ENCODE measurements at places on chromosomes 7 and 10.

DNA sequence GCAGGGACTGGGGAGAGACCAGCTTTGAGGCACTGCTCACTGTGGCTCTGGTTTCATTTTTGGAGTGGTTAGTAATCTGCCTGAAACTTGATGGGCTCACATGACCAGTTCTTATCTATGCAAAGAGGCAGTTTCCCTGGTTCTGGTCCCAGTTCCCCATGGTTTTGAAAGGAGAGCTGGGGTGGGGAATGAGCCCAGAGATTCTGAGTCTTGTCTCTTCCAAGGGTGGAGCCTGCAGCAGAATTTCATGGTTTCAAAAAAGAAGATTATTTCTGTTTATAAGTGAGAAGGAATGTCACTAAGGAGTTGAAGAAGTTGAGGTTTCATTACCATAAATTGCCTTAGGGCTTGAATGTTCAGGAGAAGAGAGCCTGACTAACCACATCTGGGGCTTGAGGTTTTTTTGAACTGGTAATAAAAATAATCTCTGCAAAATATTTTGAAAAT, 190.2 kb upstream of the HABP2 start:
- no peak for DNase-seq

DNA sequence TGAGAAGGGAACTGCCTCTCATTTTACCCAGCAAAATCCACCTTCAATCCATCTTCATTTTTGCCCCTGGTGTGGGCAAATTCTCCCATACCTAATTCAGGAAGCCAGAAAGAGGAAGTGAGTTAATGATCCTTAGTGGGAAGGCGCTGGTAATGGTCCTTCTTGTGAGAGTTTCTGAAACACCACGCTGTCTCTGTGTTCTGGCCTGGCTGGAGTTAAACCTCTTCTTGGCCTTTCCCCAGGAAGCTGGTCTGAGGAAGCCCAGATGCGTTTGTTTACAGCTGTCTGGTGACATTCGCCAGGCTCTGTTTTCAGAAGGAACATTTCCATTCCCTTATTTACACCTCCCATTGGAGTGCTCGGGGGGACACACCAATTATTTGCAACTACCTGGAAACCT, 24.3 kb downstream of the HTRA1 start:
- no peak for DNase-seq

- peak; percentile 28 for DNase-seq
These were observed 3.3 kb downstream of the PLXDC2 start for GRCh38 chr10:19819419-19820033.

- DNase-seq, result peak; percentile 14
These were observed 83.2 kb downstream of the GATA3 start for GRCh38 chr10:8137726-8138125.

- DNase-seq, result no peak
These were observed 298.8 kb upstream of the C7orf33 start for GRCh38 chr7:148291799-148292198.

GRCh38 chr10:21604651-21605050, 70.6 kb downstream of the MLLT10 start:
- DNase-seq, result no peak

GRCh38 chr10:131975796-131976195, 5.9 kb downstream of the BNIP3 start:
- DNase-seq, result no peak

GRCh38 chr10:121990015-121990677, 1.2 kb downstream of the TACC2 start:
- no peak for DNase-seq

DNA sequence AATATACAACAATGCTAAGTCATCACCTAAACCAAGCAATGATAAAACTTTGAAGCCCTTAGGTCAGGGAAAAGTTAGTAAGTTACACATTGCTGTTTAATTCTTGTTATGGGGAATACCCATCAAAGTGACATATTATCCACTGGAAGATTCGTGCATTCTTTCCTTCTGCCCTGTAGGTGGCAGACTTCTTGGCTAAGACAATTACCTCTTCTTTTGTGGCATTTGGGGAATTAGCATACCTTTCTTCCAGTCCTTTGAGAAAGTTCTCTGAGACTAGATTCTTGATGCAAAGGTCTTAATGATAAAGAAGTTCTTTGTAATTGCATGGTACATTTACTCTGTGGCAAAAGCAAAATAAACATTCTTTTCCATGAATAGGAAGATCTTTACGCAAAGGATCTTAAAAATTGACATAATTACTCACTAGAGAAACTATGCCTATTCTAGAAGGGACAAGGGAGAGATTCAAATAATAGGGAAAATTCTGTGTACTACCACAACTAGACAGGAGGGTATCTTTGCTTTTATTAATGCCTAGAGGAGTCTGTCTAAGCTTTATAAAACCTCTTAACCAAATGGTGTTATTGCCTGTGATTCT, 395.9 kb downstream of the GRM8 start:
- no peak for DNase-seq

- DNase-seq, result no peak
These were observed 4.5 kb downstream of the PTER start for GRCh38 chr10:16441173-16441840.

- DNase-seq, result peak; percentile 12
These were observed 33.7 kb downstream of the SCRN1 start for GRCh38 chr7:29955799-29956486.

DNA sequence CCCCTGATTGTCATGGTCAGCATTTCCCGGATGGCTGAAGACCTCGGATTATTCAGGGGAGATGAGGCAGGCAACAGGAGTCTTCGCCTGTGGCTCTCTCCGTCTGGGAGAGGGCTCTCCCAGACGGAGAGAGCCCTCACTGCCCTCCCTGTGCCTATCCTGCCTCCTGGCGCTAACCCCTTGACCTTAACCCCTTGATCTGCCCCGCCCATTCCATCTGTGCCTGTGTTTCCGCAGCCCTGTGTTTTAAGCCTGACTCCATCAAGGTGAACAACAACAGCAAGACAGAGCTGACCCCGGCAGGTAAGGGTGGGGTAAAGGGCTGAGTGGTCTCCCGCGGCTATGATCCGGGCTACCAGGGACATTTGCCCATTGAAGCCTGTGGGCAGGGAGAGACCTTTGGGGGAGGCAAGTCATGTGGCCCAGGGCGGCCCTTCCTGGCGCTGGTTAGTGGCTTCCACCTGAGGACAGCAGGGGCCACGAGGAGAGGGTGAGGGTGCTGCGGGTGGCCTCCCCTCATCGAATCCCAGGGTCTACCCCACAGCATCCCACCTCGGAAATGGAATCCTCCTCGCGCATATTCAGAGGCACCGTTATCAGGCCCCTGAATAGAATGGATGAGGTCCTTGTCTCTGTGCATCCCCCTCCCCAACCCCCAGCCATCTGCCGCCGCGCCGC, 4.2 kb upstream of the MUC12 start:
- DNase-seq, result no peak

DNA sequence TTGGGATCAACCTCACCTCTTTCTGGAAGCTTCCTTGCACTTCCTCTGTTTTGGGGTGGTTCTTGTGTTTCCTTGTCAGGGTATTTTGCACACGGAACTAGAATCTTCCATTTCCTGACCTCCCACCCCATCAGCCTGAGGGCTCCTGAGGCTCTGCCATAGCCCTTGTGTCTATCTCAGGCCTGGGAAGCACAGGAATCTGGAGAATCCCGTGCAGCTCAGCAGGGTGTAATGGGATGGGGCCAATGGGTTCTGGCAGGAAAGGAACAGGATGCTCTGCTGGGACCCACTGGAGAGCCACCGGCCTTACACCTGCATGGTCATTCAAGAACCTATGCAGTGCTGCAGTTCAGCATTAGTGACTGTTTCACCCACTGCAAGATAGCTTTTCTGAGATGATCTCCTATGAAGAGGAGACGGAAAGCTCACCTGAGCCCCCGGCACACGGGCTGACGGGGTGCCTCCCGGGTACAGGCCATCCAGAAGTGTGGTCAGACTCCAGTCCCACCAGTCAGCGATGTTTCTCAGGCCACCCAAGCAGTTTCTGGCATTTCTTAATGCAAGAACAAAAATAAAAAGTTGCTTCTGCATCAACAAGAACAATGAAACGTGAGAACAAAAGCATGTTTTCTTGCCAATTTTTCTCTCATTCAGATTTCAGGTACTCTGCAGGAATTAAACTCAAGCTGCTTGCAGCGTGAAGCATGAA, 133.2 kb downstream of the PKD1L1 start:
- DNase-seq, result no peak

DNA sequence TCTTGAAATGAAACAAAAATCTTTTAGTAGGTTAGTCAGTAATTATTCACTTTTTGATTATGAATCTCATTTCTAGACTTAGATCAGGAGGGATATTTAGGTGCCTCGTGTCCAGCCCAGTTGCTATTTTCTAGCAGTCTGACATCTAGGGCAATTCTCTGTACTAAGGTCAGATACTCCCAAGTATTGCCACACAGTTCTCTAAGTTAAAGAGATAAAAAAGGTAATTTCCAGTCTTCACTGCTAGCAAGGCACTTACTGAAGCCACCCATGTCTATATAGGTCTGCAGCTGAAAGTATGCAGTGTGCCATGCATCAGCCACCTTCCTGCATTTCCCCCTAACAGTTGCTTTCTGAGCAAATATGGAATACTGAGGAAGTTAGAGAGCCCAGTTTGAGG, 83.4 kb downstream of the PON1 start:
- DNase-seq, result no peak

GRCh38 chr7:71961283-71961682, 450.9 kb downstream of the CALN1 start:
- DNase-seq, result no peak

DNA sequence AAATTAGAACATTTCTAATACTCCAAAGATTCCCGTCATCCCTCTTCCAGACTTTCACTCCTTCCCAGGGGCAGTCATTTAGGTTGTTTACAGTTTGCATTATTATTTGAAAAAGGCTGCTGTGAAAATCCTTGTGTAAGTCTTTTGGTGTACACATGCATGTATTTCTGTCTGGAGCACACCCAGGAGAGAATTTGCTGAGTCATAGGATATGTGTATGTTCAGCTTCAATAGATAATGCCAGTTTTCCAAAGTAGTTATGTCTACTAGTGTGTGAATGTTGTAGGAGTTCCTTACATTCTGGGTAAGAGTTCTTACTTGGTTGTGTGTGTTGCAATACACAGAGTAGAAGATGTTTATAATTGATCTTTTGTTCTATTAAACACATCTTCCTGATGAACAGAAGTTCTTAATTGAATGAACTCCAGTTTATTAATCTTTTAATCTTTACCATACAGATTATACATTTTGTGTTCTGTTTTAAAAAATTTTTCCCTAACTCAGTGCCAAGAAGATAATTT, 25.3 kb downstream of the CROT start:
- no peak for DNase-seq

- no peak for DNase-seq
These were observed 16.5 kb upstream of the ANK3 start for GRCh38 chr10:60406182-60406581.

DNA sequence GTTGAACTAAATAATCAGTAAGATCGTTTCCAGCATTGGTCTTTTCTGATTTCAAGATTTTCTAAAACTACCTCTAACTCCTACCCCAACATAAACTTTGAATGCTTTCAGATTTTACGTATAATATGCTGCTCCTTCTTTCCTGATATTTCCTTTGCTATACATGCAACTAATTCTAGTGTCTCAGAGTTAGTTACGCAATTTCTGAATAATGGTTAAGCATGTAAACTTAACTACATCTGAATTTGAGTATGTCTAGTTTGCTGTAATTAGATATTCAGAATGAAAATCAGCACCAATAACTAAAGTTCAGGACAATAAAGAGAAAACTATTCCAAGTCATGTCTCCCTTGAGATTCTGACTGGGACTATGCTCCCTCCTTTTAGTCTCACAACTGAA, 71.0 kb downstream of the SEMA3C start:
- DNase-seq, result no peak

All from CD4-positive, alpha-beta T cell treated with Interleukin-12 subunit alpha and Interleukin-12 subunit beta, for 1 hour (primary cell).